CD4-positive, alpha-beta memory T cell (primary cell): ENCODE measurements at places on chromosomes 13 and 19. TPM values are rescaled to one million over a fixed set of nuclear protein-coding genes. Genes with fewer than 3 reads are reported as not detected.

GRCh38 chr13:50720861-50721671 lies 122.4 kb downstream of the DLEU7 start:
- no peak overlapping the region for H3K27ac ChIP-seq
- no peaks in the 10 kb centered on the region for H3K4me1 ChIP-seq
- DNase-seq: no peak
- no peak overlapping the region for H3K4me3 ChIP-seq
- no peaks in the 10 kb centered on the region for H3K27me3 ChIP-seq
- no peaks in the 10 kb centered on the region for H3K36me3 ChIP-seq

DNA sequence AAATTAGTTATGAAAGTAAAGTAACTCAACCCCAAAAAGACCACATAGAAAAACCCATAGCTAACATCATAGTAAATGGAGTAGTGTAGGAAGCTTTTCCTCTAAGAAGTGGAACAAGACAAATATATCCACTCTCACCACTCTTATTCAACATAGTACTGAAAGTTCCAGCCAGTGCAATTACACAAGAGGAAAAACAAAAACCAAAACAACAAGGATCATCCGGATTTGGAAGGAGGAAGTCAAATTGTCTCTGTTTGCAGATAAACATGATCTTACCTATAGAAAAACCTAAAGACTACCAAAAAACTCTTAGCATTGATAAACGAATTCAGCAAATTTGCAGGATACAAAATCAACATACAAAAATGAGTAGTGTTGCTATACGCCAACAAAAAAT lies 8.5 kb upstream of the SIGLEC8 start:
- no peak overlapping the region for H3K4me3 ChIP-seq
- H3K27ac ChIP-seq: no peak overlapping the region
- no peaks in the 10 kb centered on the region for H3K36me3 ChIP-seq

DNA sequence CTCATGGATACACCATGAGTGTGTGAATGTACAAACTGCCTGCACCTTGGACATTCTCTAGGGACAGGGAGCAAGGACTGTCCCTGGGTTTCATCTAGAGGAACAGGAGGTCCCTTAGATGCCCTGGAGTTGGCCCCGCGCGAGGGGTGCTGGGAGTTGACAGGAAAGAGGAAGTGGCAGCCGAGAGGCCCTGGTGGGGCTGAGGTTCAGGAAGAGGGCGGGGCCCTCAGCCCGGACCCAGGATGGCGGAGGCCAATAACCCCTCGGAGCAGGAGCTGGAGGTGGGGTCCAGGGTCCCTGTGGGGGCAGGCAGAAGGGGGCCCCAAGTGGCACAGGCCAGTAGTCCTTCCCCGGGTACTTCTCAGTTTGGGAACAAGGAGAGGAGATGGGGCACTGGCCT lies 6.9 kb downstream of the PKN1 start:
- DNase-seq: peak; percentile 82
- H3K4me3 ChIP-seq: peak overlapping the region; percentile 70
- peak overlapping the region; percentile 77 for H3K27ac ChIP-seq
- peaks cover 29% of the 10 kb centered on the region for H3K36me3 ChIP-seq
- H3K27me3 ChIP-seq: no peaks in the 10 kb centered on the region
- H3K4me1 ChIP-seq: peaks cover 52% of the 10 kb centered on the region

Gene CEACAM21
- total RNA-seq: 48.7 TPM

DNA sequence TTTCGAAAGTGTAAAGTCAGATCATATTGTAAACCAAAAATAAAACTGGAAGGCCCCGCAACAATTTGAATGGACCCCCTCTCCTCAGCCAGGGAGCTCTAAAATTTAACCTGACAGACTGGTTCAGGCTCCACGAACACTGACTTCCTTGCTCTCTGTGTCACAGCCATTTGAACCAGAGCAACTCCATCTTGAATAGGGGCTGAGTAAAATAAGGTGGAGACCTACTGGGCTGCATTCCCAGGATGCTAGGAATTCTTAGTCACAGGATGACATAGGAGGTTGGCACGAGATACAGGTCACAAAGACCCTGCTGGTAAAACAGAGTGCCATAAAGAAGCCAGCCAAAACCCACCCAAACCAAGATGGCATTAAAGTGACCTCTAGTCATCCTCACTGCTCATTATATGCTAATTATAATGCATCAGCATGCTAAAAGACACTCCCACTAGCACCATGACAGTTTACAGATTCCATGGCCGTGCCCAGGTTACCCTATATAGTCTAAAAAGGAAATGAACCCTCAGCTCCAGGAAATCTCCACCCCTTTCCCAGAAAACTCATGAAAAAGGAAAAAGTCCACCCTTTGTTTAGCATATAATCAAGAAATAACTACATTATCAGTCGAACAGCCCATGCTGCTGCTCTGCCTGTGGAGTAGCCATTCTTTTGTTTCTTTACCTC lies 43.1 kb downstream of the RFXAP start:
- H3K36me3 ChIP-seq: no peaks in the 10 kb centered on the region
- H3K4me3 ChIP-seq: no peak overlapping the region
- DNase-seq: no peak
- peaks cover 11% of the 10 kb centered on the region for H3K27me3 ChIP-seq
- H3K4me1 ChIP-seq: no peaks in the 10 kb centered on the region

DNA sequence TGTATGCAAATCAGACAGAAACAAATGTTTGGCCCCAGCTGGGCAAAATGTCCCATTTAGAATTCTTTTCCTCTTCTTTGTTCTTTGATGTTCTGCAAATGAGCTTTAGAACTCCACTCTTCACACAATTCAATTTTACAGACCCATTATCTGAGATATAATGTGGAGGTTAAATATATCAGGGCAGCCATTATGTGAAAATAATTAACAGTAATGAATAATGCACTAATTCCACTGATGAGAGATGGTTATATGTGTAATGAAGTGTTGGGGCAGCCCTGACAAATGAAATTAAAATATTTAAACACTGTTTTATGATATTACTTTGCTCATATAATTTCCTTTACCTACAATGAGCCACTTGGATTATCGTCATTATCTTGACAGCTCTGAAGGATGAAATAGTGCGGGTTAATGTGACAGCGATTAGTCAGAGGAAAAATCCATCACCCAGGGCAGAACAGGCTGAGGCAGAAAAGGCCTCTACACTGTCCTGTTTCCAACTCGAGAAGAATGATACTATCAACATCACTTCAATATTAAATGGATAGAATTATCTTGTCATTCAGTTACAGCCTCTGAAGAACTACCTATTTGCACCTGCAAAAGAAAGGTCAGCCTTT lies 321.1 kb downstream of the RBM26 start:
- no peak overlapping the region for H3K27ac ChIP-seq
- no peak for DNase-seq
- no peaks in the 10 kb centered on the region for H3K27me3 ChIP-seq

Gene SLC5A5
- 2.9 TPM for total RNA-seq

DNA sequence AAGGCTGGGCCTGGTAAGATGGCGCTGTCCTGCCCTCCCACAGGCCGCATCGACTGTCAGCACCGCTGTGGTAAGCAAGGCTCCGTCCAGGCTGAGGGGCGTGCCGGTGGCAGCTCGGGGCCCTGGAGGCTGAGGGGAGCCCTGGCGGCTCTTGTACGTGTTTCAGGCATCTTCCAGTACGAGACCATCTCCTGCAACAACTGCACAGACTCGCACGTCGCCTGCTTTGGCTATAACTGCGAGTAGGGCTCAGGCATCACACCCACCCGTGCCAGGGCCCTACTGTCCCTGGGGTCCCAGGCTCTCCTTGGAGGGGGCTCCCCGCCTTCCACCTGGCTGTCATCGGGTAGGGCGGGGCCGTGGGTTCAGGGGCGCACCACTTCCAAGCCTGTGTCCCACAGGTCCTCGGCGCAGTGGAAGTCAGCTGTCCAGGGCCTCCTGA lies 1.2 kb downstream of the IZUMO4 start:
- no peaks in the 10 kb centered on the region for H3K27me3 ChIP-seq
- no peak for DNase-seq
- peak overlapping the region; percentile 76 for H3K27ac ChIP-seq
- no peak overlapping the region for H3K4me3 ChIP-seq
- peaks cover 23% of the 10 kb centered on the region for H3K36me3 ChIP-seq

GRCh38 chr13:77207943-77208342 lies 119.0 kb downstream of the MYCBP2 start:
- H3K27me3 ChIP-seq: no peaks in the 10 kb centered on the region
- no peak overlapping the region for H3K4me3 ChIP-seq
- DNase-seq: no peak

- H3K4me3 ChIP-seq: peak overlapping the region; percentile 34
- H3K27ac ChIP-seq: peak overlapping the region; percentile 58
- no peaks in the 10 kb centered on the region for H3K27me3 ChIP-seq
- peak; percentile 36 for DNase-seq
Observed at GRCh38 chr19:681029-682019, 5.1 kb downstream of the FSTL3 start.

- DNase-seq: no peak
- no peak overlapping the region for H3K4me3 ChIP-seq
- no peaks in the 10 kb centered on the region for H3K36me3 ChIP-seq
- H3K27me3 ChIP-seq: no peaks in the 10 kb centered on the region
Observed at GRCh38 chr19:42660353-42660752, 65.6 kb upstream of the CEACAM8 start.

GRCh38 chr19:46824890-46825730 lies 25.5 kb downstream of the AP2S1 start:
- no peak overlapping the region for H3K4me3 ChIP-seq
- peak; percentile 29 for DNase-seq
- H3K4me1 ChIP-seq: peaks cover 22% of the 10 kb centered on the region
- no peak overlapping the region for H3K27ac ChIP-seq

GRCh38 chr19:33977756-33978685 lies 181.4 kb downstream of the KCTD15 start:
- no peak overlapping the region for H3K27ac ChIP-seq
- no peaks in the 10 kb centered on the region for H3K4me1 ChIP-seq
- H3K36me3 ChIP-seq: no peaks in the 10 kb centered on the region
- peaks cover 3% of the 10 kb centered on the region for H3K27me3 ChIP-seq
- no peak overlapping the region for H3K4me3 ChIP-seq
- DNase-seq: no peak

DNA sequence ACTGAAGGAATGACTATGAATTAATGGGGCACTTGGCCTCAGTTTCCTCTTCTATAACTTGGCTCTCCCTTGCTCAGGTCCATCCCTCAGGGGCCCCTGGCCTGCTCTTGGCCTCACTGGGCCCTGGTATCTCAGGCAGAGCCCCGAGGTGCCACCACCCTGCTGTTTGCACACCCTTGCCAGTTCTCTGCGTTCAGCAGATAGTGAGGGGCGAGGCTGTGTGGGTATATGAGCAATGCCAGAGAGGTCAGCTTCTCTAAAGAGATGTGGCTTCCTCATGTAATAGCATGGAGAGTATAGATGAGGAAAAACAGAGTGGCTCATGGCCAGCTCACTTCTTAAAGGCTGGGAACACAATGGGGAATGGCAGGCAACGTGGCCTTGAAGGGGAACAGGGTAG lies 76.1 kb downstream of the CYSLTR2 start:
- H3K4me1 ChIP-seq: no peaks in the 10 kb centered on the region
- H3K4me3 ChIP-seq: no peak overlapping the region
- no peaks in the 10 kb centered on the region for H3K36me3 ChIP-seq
- H3K27me3 ChIP-seq: no peaks in the 10 kb centered on the region

Gene PRDX2
- total RNA-seq: 116 TPM

Gene DZIP1
- total RNA-seq: not detected

DNA sequence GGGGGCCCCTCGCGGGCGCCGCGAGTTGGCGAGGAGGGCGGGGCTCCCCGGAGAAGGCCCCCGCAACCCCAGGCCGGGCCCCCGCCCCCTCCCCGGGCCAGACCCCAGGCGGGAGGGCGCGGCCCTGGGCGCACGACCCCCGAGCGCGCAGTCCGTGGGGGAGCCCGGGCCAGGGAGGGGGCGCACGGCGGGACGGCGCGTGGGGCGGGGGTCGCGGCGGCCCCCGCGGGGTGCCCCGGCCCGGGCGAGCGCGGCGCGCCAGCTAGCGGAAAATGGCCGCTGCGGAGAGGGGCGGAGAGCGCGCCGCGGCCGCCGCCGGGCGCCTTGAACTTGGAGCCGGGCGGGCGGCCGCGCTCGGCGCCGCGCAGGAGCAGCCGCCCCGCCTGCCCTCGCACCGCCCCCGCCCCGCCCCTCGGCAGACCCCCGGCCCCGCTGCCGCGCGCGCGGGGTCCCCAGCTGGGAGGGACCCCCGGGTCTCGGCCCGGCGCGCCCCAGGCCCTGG lies 6.4 kb upstream of the NFIC start:
- DNase-seq: peak; percentile 30
- H3K27me3 ChIP-seq: no peaks in the 10 kb centered on the region
- H3K4me1 ChIP-seq: peaks cover 25% of the 10 kb centered on the region
- H3K27ac ChIP-seq: peak overlapping the region; percentile 64
- H3K36me3 ChIP-seq: no peaks in the 10 kb centered on the region

- no peak overlapping the region for H3K27ac ChIP-seq
- no peak for DNase-seq
- H3K4me3 ChIP-seq: no peak overlapping the region
- H3K4me1 ChIP-seq: no peaks in the 10 kb centered on the region
- H3K36me3 ChIP-seq: no peaks in the 10 kb centered on the region
Observed at GRCh38 chr13:112648966-112649690, 40.7 kb upstream of the ATP11A start.

DNA sequence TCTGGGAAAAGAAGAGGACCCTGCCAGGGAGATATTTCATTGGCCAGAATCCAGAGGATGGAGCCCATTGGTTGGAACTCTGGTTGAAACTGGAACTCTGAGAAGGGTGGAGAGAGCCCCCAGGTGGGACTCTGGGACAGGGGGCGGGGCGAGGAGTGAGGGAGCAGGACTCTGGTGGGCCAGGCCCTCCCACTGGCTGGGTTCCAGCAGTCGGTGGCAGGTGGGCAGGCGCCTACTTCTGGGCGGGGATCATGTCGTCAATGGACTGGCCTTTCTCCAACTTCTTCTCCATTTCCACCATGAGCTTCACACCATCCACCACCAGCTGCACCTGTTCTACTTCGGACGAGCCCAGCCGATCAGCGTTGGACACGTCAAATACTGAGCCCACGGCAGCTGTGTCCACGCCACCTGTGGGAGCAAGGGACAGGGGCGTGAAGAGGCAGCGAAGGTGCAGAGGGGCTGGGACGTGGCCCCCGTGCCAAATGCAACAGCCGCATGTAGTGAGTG lies 16.1 kb downstream of the CKM start:
- no peak overlapping the region for H3K27ac ChIP-seq
- no peaks in the 10 kb centered on the region for H3K4me1 ChIP-seq
- no peaks in the 10 kb centered on the region for H3K36me3 ChIP-seq

DNA sequence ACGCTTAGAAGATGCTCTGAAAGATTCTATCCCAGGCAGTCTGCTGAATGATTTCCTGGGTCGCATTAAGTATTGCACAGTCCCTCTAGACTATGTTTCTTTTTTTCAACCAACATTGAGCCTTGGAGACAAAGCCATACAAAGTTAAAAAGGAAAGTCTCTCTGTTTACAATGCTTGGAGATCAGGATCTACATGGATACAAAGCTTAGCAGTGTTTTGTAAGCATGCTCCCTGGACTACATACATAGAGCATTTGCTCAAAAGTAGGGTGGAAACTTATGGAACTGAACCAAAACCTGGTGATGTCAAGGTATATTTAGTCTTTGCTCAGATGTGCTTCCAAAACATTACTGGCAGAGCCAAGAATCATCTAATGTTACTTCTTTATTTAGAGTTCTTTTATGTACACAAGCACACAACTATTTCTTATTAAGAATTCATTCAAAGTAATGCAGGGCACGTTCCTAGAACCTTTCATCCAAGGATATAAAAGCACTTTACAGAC lies 241.2 kb downstream of the ABCC4 start:
- H3K36me3 ChIP-seq: no peaks in the 10 kb centered on the region
- no peak overlapping the region for H3K27ac ChIP-seq
- H3K4me3 ChIP-seq: no peak overlapping the region
- no peaks in the 10 kb centered on the region for H3K4me1 ChIP-seq
